ENCODE measurements at places on chromosomes 4 and X.

GRCh38 chr4:124279741-124280140 is 432.8 kb downstream of the ANKRD50 start:
- DNase-seq = no peak

GRCh38 chr4:147879676-147880075 is 147.8 kb downstream of the ARHGAP10 start:
- DNase-seq = no peak

GRCh38 chr4:41204400-41204978 is 9.9 kb downstream of the APBB2 start:
- DNase-seq = no peak

DNA sequence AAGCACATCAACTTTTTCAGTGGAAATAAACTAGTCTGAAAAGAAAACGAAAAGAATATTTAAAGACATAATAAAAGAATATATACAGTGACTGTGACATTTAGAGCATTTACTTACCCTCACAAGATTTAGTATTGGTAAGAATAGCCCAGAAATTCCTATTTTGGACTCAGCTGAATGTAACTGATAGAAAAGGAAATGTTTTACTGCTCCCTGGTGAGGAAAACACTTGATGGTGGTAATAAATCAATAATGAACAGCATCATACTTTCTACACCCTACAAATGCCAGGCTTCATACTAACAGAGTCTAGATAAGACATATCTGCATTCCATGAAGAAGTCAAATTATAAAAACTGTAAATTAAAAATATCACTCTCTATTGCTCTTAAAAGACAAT is 753.5 kb upstream of the PCDH10 start:
- DNase-seq = no peak

DNA sequence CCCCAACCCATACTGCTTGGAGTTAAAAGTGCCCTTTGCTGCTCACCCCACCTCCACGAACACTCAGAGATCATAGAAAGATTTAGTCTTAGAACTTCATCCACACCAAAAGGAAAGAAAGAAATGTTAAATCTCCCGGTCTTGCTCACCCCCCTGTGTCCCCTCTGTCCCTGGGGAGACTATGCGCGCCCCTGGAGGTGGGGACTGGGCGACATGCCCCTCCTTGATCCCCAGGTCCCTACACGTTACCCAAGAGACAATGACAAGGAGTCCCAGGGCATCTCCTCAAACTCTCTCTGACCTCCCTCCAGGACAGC is 620 bp downstream of the ITM2A start:
- DNase-seq = no peak

- DNase-seq = no peak
These were observed 28.2 kb downstream of the ANKRD50 start for GRCh38 chr4:124684301-124684700.

DNA sequence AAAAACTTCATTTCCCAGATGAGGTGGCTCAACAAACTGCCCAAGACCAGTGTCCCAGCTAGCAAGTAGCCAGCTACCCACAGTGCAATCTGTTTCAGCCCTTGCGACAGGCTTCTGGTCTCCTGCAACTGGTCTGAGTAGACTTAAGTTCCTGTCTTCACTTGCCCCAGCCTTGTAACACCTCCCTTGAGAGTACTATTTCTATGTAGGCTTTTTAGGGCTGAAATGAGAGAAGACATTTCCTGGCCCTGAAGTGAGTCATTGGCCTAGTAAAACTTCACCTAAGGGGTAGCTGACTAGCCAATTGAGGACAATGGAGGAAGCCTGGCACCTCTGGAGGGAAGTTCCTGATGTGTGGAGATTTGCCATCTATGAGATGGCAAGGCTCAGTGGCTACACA is 80.1 kb upstream of the STIM2 start:
- DNase-seq = no peak

DNA sequence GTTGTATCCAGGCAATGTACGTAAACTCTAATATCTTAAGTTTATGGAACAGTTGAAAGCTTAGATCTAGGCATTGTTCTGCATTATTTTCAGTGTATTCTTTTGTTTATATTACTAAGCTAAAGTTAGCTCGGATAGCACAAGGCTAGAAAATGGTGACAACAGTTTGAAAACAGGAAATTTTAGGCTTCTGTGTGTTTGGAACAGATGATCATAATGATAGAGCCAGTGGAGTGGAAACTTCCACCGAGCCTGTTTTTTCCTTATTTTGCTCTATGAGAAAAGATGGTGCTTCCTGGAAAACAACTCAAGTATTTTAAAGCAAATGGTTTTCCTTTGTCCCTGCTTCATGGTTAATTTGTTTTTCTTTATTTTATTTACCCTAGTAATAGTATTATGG is 70.8 kb downstream of the GAB1 start:
- no peak for DNase-seq

DNA sequence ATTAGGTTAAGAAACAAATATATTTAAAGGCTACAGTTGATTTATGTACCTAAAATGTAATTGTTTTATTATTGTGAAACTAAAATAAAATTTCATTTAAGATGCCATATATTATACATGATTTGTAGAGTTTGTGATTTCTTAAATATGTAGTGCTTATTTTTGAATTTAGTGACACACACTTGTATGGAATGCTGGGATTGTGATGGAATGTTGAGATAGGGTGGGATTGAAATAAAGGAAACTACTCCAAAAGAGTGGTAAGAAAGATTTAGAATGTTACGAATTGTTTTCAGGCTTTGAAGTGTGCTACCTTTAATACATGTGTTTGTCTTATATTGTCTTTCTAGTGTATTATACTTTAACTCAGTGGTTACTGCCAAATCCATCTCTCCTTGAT is 330.3 kb upstream of the PITX2 start:
- no peak for DNase-seq

DNA sequence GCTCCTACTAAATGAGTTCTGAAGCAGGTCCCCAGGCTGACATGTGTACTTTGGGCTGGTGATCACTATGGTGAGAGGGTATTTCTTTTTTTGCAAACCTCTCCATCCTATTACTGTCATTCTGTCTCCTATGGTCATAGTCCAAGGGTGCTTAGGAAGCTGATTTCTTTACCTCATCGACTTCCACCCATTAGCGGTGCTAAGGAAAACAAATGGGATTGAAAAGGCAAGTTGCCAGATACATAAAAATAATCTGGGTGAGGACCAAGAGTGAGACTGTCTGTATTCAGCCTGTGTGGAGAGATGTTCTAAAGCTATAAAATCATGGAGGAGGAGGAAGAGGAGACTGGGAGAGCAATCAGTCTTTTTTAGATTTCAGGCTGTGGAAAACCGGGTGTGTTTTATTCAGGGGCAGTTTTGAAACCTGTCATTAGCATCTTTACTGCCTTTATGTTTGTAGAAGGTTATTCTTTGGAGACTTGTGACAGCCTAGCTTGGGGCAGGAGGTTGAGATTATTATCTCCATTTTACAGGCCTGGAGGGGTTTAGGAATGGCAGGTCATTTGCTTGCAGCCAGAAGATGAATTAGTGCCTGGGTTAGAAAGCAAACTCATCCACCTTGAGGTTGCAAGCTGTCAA is 1.9 kb downstream of the TMEM164 start:
- no peak for DNase-seq

DNA sequence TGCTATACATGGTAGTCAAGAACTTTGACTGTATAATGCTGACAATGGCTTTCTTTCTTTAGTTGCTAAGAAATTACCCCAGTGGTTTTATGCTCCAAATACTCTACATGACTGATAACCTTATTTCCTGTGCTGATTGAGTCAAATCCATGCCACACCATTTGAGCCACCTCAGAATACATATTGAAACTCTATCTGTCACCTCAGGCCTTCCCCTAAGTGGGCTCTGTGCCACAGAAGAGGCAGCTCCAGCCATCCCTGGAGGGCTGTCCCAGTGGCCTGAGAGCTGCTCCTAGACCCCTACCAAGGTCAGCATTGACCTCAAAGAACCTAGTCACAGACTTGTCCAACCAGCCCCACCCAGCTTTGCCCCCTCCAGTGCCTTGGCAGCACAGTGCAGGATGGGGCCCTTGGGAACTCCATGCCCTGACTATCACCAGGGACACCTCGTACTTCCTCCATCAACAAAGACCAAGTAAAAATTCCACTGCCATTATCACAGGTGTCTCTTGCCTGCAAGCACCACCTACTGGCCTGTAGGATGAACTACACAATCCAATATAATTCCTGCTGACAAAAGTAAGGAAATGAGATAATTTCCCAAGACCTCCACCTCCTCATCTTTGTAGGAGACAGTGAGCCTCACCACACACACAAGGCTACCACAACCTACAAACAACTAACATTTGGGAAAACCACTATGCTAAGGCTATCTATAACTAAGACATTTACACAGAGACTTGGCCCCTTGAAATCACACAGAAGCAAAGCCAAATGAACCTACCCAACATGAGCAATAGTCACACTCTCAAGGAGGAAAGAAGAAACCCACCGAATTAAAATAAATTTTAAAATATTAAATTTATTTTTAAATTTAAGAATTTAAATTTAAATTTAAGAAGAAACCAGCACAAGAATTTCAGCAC is 239.9 kb downstream of the NKX6-1 start:
- no peak for DNase-seq

DNA sequence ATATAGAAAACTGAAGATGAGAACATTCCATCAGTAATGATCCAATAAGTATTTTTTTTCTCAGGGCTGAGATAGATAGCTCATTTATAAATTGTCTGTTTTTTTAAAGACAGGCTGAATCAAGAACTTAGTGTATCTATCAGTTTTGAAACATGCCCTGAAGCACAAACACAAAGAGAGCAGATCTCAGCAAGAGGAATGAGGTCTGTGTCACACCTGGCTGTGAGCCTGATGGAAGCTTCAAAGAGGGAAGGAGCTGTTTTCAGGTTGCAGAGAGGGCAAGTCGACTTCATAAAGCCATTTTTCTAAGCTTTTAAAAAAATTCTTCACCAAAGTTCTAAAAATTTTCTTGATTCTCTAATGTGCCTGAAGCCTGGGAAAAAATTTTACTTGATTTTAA is 434.9 kb downstream of the PDGFC start:
- no peak for DNase-seq

GRCh38 chr4:182818926-182819730 is 98.1 kb downstream of the DCTD start:
- no peak for DNase-seq

DNA sequence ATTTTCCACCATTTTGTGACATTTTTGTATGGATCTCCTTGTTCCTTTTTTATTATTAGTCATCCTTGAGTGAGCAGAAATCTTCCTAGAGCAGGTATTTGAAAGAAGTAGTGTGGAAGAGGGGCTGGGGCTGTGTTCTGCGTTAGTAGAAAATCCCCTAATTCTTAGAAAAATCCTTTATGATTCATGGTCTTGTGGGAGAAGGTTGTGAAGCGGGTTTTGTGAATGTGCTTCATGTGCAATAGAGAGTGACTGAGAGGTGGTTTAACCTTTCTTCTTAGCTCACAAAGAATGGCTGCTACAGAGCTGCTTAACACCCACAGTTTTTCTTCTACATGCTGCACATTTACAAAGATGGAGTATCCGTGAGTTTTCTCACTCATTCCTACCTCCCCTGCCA is 220.5 kb downstream of the IDS start:
- no peak for DNase-seq

- DNase-seq = no peak
These were observed 181.2 kb upstream of the ETNPPL start for GRCh38 chr4:108943976-108944591.

DNA sequence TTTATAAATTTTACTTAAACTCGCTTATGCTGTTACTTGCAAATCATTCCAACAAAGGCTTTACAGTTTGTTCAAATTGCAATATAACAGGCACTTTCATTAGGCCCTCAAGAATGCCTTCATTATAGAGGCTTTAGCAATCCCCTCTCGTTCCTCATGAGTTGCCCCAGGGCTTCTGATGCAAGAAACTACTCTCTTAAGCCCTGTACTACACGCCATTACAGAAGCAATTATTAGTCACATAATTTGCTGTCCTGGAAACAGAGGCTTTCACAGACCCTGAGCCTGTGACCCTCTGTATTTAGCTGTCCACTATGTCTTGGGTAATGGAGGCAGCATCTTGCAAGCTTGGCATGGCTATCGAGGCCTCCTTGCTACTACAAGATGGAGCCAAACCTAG is 965.9 kb upstream of the DIAPH2 start:
- DNase-seq = no peak

GRCh38 chr4:23733476-23733875 is 156.4 kb downstream of the PPARGC1A start:
- no peak for DNase-seq

DNA sequence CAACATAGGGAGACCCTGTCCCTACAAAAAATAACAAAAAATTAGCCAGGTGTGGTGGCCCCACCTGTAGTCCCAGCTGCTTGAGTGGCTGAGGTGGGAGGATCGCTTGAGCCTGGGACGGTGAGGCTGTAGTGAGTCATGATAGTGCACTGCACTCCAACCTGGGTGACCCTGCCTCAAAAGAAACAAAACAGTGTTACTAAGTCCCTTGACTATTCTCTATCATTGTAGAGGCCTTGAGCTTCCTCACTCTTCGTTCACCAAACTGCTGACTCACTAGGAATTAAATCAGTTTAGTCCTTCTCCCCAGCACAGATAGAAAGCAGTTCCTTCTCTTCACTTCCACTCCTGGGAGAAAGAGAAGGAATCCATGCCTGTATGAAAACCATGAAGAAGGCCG is 14.5 kb downstream of the CDS1 start:
- DNase-seq = no peak

DNA sequence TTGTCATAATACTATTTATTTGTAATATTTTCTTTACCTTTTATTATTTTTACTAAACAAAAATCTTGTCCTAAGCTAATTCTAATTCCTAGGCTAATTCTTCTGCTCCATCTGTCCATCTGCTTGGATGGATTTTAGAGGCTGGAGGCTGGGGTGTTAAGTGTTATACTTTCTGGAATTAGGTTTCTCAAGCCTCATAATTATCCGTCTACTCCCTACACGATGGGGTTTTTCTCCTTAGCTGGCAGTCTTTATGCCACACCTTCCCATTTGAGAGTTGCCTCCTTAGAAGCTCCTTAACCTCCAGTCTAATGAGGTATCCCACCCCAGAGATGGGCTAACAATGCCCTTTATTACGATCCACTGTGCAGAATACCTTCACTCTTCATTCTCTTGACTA is 37.6 kb upstream of the LGI2 start:
- DNase-seq = no peak

- DNase-seq = no peak
These were observed 42.6 kb upstream of the HOPX start for GRCh38 chr4:56723659-56724230.
